CD4-positive, alpha-beta T cell treated with Interleukin-1 beta for 1 hour (primary cell): ENCODE measurements at places on chromosomes 4 and X.

GRCh38 chr4:5709207-5709575, 832 bp upstream of the EVC2 start:
- no peak for DNase-seq

DNA sequence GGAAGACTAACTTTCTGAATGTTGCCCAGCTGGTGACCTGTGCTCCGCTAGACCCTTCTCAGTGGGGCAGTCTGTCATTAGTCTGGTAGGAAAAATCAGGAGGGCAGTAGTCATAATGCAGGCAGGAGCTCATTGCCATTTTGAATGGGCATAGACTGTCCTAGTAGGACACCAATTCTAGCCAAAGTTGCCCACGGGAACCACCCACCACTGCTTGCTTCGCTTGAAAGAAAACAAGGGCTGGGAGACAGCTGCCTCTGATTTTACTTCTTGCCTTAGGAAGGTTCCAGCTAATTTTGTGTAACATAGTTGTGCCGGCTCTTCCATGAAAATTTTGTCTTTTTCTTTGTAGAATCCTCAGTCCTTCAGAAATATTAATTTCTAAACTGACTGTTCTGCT, 23.3 kb downstream of the HOPX start:
- no peak for DNase-seq

DNA sequence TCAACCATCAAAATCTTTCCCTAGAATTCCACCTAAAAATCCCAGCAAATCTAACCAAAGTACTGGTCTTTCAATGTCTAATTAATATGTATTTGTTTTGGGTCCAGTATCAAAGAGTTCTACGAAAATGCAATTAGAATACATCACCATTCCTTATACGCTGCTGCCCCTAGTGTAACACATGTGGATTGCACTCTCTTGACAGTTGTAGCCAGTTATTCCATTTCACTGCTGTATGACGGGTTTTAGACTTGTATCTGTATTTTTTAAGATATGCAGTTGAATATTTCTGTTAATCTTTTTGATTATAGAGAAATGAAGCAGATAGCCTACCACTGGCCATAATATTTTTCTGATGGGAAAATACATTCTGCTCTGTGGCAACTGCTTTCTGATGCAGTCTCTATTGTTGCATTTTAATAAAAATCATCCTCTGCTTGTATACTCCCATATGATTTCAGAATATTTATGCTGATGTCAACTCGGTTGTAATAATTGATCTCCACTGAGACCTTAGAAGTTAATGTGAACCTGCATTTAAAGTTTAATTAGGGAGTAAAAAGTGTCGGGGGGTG, 17.1 kb upstream of the PAGE2B start:
- DNase-seq: peak; percentile 23

- DNase-seq: no peak
Observed at GRCh38 chrX:140425712-140426395, 79.0 kb downstream of the SOX3 start.

GRCh38 chr4:22417408-22417807, 98.5 kb downstream of the ADGRA3 start:
- no peak for DNase-seq

- no peak for DNase-seq
Observed at GRCh38 chrX:46169808-46170207, 375.4 kb downstream of the ZNF674 start.

DNA sequence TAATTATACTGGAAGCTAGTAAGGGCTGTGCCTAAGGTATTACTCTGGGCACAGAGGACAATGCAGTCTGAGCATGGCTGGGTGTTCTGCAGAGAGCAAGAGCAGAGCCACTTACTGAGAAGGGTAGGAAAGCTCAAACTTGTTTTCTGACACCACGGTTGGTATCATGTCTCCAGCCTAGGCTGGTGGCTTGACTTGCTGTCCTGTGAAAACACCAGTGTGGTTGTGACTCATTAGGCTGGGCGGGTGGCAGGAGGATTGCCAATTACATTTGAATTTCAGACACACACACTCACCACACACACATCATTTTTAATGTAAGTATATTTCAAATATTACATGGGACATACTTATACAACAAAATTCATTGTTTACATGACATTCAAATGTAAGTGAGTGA, 19.7 kb upstream of the MTM1 start:
- no peak for DNase-seq

DNA sequence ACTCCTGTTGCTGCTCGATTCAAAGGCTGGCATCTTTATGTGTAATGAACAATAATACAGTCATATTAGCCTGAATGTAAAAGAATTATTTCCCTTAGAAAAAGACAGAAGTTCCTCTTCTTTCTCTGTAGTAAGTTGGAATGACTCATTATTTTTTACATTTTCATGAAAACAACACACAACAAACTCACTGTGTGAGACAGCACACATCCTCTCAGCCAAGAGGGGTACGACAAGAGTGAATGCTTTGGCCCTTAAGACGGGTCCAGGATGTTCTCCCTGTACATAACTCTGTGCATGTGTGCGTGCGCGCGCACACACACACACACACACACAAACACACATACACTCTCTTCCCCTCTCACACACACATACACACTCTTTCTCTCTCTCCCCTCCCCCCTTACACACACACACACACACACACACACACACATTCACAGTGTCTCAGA, 72.8 kb downstream of the MANBA start:
- no peak for DNase-seq

- DNase-seq: no peak
Observed at GRCh38 chr4:7068883-7069282, 1.0 kb upstream of the GRPEL1 start.

DNA sequence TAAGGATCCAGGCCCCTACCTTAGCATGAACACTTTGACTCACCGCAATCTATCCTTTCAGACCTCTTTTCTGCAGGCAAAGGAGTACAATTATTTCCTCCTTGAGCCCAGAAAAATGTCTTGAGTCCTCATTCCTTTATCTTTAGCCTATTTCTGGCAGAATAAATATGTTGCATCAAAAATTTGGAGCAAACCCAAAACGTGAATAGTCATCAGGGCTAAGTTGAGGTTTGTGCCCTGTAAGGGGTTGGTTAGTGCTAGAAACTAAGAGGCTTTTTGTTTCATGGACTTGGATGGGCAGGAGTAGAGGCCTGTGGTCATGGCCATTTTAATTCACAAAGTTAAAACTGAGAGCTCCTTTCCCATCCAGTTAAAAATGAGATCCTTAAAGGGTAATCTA, 460.3 kb downstream of the GBA3 start:
- DNase-seq: no peak

GRCh38 chrX:40013266-40014195, 84.2 kb downstream of the BCOR start:
- DNase-seq: peak; percentile 49

DNA sequence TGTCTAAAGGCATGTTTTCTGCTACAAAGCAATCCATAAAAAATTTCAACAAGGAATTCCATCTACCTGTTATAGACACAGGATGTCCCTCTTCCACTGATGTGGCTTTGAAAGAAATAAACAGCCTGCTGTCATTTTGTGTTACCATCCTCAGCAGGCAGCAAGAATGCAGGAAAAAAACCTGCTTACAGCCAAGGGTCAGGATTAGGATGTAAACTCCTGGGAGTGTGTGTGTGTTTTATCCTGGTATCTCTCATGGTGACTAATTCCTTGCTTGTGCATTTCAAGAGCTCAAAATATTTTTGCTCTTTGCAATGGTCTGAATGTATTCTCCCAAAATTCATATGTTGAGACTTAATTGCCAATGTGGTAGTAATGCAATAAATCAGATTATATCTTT, 28.6 kb upstream of the SFRP2 start:
- no peak for DNase-seq

DNA sequence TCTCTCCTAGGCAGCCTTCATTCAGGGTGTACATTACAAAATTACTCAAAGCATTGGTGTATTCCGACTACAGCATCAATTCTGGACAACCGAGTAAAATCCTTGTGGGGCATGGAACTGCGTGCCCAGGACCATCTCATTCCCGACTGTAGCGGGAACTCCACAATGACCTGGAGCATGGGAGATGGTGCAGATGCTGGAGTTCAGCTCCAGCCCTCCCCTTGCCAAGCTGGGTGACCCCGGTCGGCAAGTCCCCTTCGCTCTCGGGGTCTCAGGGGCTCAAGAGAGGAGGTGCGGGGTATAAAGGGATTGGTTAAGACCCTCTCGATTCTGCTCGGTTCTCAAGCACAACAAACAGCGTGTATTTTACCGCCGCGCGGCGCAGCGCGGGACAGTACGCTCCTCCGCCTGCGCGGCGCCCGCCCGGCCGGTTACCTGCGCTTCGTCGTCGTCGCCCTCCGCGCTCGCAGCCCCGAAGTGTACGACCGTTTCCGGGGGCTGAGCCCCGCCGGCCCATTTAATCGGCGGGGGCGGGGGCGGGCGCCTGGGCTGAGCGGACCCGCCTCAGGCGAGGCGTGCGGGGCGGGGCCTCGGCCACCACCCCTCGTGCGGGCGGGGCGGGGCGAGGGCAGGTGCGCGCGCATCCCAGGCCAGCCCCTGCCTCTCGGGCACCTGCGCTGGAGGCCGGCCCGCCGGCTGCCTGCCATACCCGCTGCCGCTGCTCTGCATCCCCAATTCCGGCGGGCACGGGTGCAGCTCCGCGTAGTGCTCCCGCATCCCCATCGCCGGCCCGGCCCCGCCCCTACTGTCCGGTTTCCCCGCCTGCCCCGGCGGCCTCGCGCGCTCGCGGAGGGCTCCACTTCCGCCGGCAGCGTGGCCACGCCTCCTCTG, at the start of gene G6PD:
G6PD (minus strand) TSS at position 493 of the 891 bp plus-strand sequence. CDS start 691 bp downstream, outside the sequence.
- DNase-seq: peak; percentile 85

- no peak for DNase-seq
Observed at GRCh38 chrX:144627947-144628346, 619.4 kb upstream of the SPANXN1 start.

DNA sequence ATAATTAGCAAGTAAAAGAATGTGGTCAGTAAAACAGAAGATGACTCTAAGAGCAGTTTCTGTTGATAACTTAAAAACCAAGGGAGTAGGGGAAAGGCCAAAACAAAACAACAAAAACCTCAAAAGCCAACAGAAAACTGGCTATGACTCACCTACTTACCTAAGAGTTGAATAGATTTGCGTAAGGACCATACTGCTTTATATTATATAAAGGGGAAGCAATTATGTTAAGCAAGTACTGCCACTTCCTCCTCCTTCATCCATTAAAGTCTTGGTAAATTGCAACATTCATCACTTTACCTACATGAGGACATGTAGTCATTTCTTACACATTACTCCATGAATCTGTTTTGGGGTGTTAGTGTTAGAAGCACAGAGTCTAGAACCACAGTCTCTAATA, 85.9 kb upstream of the FAM47A start:
- DNase-seq: no peak

DNA sequence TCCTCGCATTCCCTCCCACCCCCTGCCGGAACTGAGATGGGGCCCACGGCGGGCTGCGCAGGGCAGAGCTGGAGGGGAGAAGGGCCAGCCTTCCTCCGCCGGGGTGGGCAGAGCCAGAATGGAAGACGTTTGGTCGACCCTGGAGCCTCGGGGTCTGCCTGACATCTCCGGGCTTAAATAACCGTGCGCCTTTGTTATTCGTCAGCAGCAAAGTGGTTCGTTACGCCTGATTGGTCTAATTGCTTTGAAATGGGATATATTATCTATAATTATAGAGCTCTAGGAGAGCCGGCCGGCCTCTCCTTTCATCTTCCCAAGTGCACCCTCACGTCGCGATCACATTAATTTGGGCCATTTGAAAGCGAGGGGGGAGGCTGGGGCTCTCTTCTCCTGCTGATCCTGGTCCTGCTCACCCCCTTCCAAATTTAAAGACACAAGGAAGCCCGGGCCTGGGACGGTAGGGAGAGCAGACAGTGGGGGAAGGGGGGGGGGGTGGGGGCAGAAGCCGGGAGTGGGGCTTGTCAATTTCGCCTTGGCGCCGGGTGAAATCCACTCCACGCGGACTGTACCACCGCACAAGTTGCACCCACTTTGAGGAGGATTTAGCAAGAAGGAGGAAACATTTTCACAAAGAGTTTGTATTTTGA, 4.7 kb upstream of the MSX1 start:
- no peak for DNase-seq

- no peak for DNase-seq
Observed at GRCh38 chr4:39626913-39627312, 11.8 kb downstream of the SMIM14 start.

GRCh38 chrX:78199851-78200250, 60.4 kb upstream of the TAF9B start:
- no peak for DNase-seq

GRCh38 chrX:69148946-69149345, 16.3 kb downstream of the PJA1 start:
- DNase-seq: no peak

DNA sequence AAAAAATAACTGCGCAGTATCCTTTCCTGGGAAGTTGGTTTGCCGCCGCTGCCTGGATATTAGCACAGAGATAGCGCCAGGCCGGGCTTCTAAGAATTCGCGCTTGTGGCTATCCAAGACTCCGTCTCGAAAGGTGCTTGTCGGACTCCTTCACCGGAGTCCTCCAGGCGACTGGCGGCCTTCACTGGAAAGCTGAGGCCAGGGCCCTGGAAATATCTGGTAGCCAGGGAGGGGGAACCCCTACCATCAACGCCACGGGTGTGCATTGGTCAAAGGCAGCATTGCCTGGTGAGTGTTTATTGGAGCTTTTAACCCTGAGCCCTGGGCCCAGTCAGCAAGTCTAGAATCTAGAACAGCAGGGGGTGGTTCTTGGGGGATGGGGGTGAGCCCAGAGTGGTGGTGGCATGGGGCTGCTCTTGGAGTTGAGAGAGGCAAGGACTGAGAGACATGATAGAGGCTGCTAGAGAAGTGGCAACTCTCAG, 577 bp upstream of the PIM2 start:
- peak; percentile 53 for DNase-seq

DNA sequence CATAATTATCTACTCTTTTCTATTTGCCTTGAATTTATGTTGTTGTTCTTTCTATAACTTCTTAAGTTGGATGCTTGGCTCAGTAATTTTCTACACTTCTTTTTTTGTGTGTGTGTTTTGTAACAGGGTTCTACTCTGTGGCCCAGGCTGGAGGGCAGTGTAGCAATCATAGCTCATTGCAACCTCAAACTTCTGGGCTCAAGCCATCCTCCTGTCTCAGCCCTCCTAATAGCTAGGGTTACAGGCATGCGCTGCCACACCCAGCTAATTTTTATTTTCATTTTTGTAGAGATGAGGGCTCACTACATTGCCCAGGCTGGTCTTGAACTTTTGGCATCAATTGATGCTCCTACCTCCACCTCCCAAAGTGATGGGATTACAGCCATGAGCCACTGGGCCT, 20.7 kb upstream of the UCHL1 start:
- DNase-seq: no peak

DNA sequence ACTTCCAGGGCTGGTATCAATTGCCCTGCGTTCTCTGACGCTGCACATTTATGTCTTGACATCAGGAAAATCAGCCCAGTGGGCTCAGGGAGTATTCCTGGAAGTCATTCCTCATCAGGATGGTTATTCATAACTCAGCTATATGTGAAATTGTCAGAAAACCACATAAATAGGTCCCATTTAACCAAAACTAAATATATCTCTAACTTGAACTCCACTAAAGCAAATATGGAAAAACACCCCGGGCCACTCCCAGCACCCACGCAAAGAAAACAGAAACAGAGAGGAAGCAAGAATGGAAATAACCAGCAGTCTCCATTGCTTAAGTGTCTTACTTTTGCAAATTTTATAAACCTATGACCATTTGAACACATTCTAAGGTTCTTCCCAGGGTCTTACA, 112.0 kb downstream of the IRF2 start:
- no peak for DNase-seq

- DNase-seq: no peak
Observed at GRCh38 chr4:183097231-183098018, 1.6 kb upstream of the WWC2 start.
